ENCODE measurements at places on chromosomes 6 and 20. TPM values are rescaled to one million over a fixed set of nuclear protein-coding genes. Genes with fewer than 3 reads are reported as not detected.

DNA sequence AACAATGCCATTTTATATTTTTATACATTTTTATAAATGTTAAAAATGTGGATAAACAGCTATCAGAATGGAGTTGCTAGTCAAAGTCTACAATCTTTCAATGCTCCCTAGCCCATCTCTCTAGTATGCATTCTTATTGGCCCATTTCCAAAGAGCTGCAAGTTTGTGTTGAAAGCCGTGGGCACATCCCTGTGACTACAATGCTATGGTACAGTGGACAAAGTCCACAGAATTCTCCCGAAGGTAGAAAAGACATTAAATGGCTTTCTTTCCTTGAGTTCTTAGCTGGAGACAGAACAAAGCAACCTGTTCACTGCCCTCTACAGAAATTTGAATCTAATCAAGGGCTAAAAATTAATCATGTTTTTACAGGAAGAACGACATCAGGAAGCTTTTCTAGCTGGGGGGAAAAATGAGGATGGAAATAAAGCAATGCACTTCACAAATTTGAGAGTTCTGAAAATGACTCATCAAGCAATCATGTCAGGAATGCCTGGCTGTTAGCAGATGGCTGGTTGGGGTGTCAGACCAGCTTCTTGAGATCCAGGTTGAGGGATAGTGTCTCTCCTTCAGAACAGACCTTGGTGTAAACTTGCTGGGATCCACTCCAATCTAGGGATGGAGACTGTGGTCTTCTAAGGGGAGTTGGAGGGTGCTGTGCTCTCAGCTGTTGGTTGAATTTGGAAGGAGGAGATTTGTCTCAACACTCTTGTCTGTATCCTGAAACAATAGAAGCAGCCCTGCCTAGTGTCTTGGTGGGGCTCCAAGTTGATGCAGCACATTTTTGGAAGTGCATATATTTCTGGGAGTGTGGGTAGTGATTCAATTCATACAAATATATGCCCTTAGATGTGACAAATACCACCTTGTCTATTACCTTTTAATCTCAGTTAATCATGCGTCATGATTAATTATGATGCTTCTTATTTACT, 143.4 kb upstream of the PHACTR1 start:
- DNase-seq, result no peak

The DEFB124 gene
- 0.70 TPM for polyA plus RNA-seq

The DPPA5 gene
- polyA plus RNA-seq, result not detected

GRCh38 chr20:54539521-54540046, 64.2 kb downstream of the DOK5 start:
- no peak for DNase-seq

The SASH1 gene
- polyA plus RNA-seq, result 23.9 TPM

- no peak for DNase-seq
Measured at GRCh38 chr6:38261626-38262025, 378.1 kb downstream of the BTBD9 start.

DNA sequence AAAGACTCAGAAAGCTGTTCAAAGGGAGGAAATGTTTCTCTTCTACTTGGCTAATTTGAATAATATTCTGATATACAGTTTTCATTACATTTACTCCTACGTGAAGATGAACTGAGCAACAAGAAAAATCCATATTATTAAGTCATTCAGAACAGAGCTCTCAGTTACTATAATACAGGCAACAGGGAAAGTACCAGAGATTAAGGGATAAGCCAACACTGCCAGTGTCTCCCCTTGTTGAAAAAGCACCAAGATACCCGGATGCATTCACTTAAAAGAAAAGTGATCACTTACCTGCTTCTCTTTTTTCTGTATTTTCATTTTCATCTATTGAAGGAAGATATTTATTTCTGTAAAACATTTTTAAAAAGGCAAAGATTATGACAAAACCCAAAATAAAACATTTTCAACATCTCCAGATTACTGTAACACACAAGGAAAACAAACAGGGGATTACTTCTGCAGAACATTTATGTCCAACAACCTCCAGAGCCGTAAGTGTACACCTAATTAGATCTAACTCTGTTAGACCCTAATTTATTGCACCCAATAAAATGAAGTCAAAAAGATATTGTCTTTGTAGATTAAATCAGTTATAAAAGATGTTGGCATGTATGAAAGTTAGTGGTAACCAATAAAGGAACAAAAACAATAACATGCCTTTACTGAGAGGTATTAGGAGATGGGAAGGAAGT, 67.0 kb downstream of the CHD6 start:
- DNase-seq, result no peak

- DNase-seq, result no peak
Measured at GRCh38 chr6:143232849-143233248, 172.2 kb downstream of the AIG1 start.

- DNase-seq, result peak; percentile 73
Measured at GRCh38 chr6:158799051-158799792, 19.9 kb downstream of the EZR start.

The HLA-DQB2 gene
- polyA plus RNA-seq, result 0.52 TPM

The PDYN gene
- polyA plus RNA-seq, result 0.34 TPM

The FUCA2 gene
- polyA plus RNA-seq, result 62.2 TPM

GRCh38 chr6:36970892-36971842, 14.8 kb downstream of the MTCH1 start:
- DNase-seq, result no peak

The NKX2-4 gene
- not detected for polyA plus RNA-seq

GRCh38 chr6:169093770-169094551, 159.7 kb downstream of the THBS2 start:
- DNase-seq, result no peak

- DNase-seq, result no peak
Measured at GRCh38 chr6:169229615-169230321, 23.9 kb downstream of the THBS2 start.

DNA sequence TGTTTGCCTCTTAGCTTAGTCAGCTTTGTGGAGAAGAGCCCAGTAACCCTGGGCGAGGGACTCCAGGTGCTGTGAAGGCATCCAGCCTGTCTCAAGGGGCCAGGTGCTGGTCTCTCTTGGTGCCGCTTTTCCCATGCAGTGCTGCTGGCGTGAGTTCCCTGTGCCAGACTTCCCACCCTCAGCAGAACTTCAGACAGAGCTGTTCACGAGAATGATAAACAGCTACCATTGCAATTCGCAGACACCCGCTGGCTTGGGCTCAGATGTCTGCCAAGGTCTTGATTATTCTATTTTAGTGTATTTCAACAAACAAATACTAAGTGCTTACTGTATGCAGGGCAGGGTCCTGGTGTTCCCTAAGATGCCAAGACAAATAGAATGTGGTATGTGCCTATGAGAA, 57.7 kb downstream of the RNF217 start:
- DNase-seq, result no peak

DNA sequence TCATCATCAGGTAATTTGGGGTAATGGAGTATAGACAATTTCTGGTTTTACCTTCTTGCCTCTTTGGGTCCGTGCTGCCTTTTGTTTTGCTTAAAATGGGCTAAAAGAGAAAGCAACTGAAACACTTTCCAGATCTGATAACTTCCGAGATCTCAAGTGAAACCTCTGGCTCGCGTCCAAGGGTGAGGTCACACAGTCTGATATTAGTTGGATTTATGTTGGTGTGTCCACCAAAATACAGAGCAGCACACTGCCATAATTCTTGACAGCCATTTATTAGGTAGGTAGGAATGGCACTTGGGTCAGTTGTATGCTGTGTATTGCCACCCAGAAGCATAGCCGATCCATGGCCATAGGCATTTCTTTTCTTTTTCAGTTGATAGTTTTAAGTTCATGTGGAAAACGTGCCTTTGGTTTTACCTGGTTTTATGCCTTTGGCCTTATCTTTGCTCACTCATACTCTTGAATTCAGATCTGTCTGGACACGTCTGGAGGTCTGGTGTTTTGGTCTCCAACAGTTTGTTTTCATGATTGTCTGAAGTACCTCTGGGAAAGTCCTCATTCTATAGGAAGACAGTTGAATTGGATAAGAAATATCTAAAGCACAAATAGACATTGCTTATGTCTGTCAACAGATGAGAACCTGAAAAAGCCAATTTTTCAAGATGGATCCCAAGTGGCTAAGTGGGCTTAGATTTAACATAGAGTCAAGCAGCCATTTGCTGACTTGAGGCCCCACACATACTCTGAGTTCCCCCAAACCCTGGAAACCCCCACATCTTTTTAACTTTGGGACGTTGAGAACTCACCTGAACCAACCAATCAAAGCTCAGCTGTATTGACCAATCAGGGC, 320.8 kb downstream of the SOX4 start:
- DNase-seq, result peak; percentile 54

GRCh38 chr6:145372671-145373151, 362.6 kb downstream of the EPM2A start:
- no peak for DNase-seq

The TRIM15 gene
- not detected for polyA plus RNA-seq

- no peak for DNase-seq
Measured at GRCh38 chr6:111812060-111813038, 60.9 kb downstream of the FYN start.

The WFDC11 gene
- not detected for polyA plus RNA-seq

Measured in renal pelvis (tissue), 12 donors.